ENCODE measurements at places on chromosomes 11 and 22. TPM values are rescaled to one million over a fixed set of nuclear protein-coding genes. Genes with fewer than 3 reads are reported as not detected.

SLC22A25 gene
- 0.04 TPM for polyA plus RNA-seq

CHRM1 gene
- not detected for polyA plus RNA-seq

CDC45 gene
- polyA plus RNA-seq: 9.6 TPM

RIN1 gene
- 27.3 TPM for polyA plus RNA-seq

INSC gene
- 0.08 TPM for polyA plus RNA-seq

RASD2 gene
- polyA plus RNA-seq: 0.64 TPM

F2 gene
- 0.04 TPM for polyA plus RNA-seq

SRSF8 gene
- 29.1 TPM for polyA plus RNA-seq

OR4A5 gene
- not detected for polyA plus RNA-seq

MMP13 gene
- not detected for polyA plus RNA-seq
